ENCODE measurements at places on chromosomes 6 and 20.
A peak's percentile ranks its signal among the peaks of the same experiment; 100 is the strongest.

- no peak for DNase-seq
These were observed 151.2 kb upstream of the TAB2 start for GRCh38 chr6:149166336-149166735.

DNA sequence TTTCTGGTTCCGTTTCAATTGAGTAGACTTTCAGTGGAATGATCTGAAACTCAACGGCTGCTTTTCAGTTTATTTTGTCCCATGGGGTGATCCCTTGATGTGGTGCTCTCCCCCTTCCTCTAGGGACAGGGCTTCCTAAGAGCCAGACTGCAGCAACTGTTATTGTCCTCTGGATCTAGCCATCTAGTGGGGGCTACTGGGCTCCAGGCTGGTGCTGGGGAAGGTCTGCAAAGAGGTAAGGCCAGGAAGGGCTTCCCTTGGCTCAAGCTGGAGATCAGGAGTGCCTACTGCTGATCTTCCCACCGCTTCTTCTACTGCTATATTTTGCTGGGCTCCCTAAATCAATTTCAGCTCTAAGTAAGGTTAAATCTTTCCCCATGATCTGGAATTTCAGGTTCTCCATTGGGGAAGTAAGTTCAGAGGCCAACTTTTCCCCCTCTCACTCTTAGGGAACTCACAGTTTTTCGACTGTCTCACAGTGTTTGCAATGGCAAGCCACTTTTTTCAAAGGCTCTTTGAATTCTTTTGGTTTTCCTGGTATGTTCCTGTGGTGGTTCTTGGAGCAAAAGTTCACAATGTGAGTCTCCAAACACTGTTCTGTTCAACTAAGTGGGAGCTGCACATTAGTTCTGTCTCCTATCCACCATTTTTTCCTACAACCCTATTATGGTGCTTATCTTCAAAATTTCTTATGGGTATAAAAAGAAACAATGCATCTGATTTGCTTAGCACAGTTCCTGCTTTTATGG lies 286.2 kb upstream of the EXOC2 start:
- no peak for DNase-seq

DNA sequence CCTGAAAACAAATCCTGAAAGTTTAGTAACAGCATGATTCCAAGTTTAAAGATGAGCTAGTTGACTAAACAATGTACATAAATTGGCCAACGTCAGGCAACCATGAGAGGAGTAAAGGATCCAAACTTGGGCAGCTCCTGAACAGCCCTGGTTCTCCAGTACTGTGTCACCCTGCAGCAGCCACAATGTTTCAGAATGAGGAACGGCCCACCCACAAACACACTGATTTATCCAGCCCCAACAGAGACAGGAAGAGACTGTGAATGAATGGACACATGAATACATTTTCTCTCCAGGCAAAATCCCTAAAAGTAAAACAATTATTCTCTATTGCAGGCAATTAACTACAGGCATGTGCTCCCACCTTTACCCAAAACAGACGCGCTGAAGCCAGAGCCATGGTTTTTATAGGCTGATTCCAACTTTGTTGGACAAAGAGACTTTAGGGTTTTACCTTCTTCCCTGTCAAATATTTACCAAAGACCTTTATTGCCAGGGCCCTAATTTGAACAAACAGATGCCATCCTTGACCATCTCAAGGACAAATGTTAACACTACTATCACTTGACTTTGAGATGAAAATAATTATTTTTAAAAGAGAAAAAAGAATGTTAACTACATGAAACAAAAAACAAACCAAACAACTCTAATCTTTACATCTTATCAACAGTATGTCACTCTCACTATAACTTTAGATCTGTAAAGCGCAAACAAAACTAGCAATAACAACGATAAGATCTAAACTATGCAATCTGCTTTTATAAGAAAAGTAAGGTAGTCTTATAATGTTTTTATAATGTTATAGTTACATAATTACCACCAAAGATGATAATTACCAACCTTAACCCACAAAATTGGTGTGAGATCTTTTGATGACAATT lies 22.9 kb downstream of the CNKSR3 start:
- no peak for DNase-seq

- DNase-seq = no peak
These were observed 80.7 kb downstream of the THBS2 start for GRCh38 chr6:169172946-169173345.

DNA sequence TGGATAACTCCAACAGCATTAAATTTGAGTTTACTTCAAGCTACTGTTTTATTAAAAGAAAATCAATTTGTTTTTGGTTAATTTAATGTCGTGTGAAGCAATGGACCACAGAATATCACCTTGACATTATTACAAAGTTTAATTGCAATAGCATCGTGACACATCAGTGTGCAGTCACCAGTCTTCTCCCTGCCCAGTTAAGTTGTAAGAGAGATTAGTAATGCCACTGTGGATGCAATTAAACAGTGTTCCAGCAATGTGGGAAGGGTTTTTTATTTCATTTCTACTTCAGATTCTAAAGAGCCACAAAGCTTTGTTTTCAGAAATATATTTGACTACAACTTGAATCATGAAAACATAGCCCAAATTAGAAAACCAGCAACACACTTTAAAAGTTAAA lies 128.7 kb downstream of the SYNE1 start:
- no peak for DNase-seq

DNA sequence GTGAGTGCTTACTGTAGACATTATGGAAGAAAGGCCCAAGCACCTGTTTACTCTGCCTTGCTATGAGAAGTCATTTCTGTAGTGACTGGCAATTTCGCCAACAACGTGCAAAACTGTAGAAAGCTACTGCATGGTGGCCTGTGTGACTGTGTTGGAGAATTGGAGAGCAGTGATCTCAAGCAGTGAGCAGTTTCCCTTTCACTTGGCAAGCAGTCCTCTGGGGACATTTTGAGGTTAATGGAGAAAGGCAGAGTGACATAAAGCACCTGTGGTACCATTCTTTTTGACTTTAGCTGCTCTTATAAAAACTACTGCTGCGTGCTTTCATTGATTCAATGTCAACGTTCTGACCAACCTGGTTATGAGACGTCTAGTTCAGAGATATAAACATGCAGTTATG lies 382.6 kb upstream of the JAG1 start:
- DNase-seq = no peak

DNA sequence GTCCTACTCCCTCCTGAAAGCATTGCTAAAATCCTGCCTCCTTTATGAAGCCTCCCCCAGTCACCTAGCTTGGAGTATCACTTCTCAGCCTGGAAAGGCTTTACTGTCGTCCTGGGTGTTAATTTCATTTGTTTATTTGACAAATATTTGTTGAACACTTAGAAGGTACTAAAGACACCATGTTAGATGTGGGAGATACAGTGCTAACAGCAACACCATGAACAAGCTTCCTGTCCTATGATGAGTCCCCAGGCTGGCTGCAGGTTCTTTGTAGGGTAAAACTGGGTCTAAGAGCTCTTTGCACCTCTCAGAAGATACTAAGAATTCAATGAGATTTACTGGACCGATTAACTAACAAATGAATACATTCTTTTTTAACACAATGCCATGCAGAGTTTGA lies 109.2 kb upstream of the TMEM170B start:
- no peak for DNase-seq

GRCh38 chr6:41424370-41425058 lies 89.1 kb downstream of the NCR2 start:
- peak; percentile 52 for DNase-seq

DNA sequence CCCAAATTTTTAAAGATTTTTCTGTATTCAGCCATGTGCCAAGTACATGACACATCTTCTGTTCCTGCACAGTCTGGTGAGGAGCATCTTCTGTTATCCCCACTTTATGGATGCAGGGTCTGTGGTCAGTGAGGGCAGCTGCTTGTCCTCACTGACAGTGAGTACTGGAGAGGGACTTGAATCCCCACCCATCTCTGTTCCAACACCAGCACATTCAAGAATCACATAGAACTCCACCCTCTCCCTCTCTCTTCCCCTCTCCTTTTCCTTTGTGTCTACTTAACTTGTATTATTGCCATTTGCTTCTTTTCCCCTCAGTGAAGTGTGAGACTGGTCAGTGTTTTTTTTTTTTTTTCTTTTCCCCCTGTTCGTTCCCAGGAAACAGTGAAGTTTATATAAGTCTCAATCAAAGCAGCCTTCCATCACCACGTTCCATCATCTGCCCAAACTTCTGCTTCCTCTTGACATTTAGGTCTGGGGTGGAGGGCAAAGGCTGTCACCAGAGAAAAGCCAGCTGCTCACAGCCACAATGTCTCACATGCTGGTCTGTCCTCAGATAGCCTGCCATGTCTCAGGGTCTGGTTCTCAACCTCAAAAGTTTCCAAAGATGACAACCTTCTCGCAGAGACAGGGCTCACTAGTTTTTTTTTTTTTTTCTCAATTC lies 110.0 kb upstream of the SSTR4 start:
- DNase-seq = no peak

- DNase-seq = no peak
These were observed 23.0 kb upstream of the AKAP12 start for GRCh38 chr6:151216804-151217203.

GRCh38 chr6:41937861-41938574 lies 3.6 kb downstream of the CCND3 start:
- DNase-seq = peak; percentile 60

DNA sequence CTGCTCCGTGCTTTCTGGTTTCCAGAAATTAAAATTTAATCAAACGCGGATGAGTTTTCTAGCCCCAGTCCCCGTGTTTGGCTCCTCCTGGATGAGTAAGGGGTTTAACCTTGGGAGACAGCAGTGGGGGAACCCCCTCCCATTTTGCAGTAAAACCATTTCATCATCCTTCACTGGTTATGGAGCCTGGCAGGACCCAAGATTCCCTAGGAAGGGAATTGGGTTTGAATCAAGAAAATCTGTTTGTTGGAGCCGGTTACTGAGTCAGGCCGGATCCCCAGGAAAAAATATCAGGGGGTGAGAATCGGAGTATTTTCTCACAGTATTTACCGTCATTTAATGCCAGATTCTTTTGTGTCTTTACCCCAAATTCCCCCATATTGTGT lies 754 bp downstream of the YWHAB start:
- DNase-seq = no peak

DNA sequence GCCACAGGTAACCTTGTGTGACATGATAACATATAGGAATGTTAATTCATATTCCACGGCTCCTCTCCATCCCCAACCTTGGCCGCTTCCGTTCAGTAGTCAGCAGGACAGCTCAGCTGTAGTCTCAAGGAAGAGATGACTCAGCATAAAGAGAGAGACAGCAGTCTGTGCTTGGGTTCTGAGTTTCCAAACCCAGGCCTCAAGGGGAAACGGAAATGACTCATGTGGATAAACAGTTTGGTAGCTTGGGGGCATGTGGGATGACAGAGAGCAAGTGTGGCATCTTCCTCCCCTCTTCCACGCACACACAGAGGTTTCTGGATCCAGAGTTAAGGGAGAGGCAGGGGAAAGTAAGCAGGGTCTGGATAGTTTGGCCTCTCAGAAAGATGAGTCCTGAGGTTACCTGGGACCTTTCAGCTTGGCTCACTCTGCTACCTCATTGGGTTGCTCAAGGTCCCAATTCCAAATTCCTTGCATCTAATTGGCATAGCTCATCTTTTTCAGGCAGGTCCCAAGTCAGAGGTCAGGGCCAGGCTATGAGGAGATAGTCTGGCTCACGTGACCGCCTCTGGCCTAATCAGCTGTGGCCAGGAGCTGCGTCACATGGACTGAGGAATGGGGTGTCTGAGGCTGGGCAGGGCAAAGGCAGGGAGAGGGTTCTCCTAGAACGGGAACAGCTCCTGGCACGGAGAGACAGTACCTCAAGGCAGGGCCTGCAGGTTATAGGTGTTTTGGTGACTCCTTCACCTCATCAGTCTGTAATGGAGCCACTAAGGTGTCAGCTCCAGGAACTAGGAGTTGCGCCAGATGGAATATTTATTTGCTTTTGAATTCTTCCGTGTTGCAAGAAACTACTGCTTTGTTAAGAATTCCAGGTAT lies 36.5 kb upstream of the MLN start:
- no peak for DNase-seq
